ENCODE measurements at places on chromosomes 3 and 15.

DNA sequence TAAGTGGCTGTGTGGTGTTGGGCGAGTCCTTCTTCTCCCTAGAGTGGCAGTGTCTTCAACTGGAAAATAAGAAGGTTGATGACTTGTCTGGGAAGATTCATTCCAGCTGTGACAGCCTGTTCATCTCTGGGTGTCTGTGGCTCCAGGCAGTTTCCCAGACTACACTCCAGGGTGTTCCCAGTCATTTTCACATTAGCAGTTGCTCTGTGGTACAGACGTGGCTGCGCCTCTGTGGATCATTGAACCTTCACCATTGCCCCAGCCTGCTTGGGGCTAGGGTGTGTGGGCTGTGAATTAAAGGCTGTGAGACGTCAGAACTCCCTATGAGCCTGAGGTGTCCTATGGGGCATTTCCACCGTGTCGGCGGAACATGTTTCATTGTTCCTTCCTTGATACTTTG lies 239.6 kb upstream of the NR2E3 start:
- no peak for DNase-seq

GRCh38 chr15:50210462-50211157 lies 28.6 kb downstream of the SLC27A2 start:
- DNase-seq, result no peak

GRCh38 chr3:49454458-49454857 lies 15.6 kb upstream of the DAG1 start:
- no peak for DNase-seq

- DNase-seq, result no peak
These were observed 31.1 kb downstream of the RNF13 start for GRCh38 chr3:149844091-149844490.

GRCh38 chr3:128278130-128278529 lies 124.8 kb downstream of the EEFSEC start:
- DNase-seq, result no peak

- no peak for DNase-seq
These were observed 137.7 kb downstream of the ASB7 start for GRCh38 chr15:100740138-100740537.

- DNase-seq, result no peak
These were observed 28.2 kb upstream of the XIRP1 start for GRCh38 chr3:39220407-39221140.

- no peak for DNase-seq
These were observed 19.7 kb upstream of the MAP6D1 start for GRCh38 chr3:183845090-183845489.

- no peak for DNase-seq
These were observed 77.2 kb downstream of the CD200R1L start for GRCh38 chr3:112769286-112769978.

DNA sequence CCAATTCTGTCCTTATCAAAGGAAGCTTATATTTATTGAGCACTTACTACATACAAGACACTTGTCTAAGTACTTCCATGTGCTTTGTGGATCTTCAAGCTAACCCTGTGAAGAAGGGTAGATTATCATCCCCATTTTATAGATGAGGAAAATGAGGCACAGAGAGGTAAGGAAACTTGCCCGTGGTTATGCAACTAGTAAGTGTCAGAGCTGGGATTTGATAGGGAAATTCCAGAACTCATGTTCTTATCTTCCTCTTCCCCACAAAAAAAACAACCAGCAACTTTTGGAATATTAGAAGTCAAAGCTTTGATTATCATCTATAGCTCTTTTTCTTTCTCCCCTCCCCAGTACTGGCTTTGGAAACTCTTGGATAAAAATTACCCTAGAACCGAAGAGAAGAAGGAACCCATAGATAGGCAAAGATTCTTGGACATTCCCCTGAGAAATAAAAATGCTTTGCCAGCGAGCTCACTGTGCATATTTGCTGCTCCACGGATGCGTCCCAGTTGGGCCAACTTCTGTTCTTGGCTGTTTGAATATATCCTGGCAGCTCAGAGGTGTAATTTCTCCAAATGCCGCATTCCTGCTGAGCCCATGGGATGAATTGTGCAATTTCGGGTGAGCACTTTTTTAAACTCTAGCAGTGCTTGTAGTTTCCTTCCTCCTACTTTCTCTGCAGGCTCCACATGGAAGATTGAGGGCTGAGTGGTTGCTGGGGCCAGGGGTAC lies 591.5 kb upstream of the CFAP20DC start:
- DNase-seq, result no peak

DNA sequence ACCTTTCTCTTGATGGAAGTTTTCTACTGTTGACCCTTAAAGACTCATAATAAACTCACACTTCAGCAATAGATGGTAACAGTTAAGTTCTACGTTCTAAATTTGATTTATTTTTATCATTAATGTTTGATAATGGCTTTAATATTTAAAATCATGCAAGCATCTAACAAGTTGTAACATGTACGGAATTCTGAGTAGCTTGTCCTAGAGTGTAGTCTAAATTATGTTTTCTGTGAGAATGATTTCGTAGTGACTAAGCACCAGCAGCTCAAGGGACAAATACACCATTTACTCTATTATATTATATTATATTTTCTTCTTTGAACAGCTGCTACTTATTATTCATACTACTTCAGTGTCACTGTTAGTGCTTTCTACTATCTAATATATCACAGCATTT lies 345.6 kb downstream of the NLGN1 start:
- DNase-seq, result no peak
